ENCODE measurements at places on chromosomes 4 and X. TPM values are rescaled to one million over a fixed set of nuclear protein-coding genes. Genes with fewer than 3 reads are reported as not detected.

GRCh38 chr4:158826882-158827281, 58.1 kb downstream of the FNIP2 start:
- H3K4me3 ChIP-seq: no peak overlapping the region
- peaks cover 52% of the 10 kb centered on the region for H3K4me1 ChIP-seq
- no peak for DNase-seq

- no peaks in the 10 kb centered on the region for H3K36me3 ChIP-seq
- no peak overlapping the region for H3K4me3 ChIP-seq
- no peaks in the 10 kb centered on the region for H3K4me1 ChIP-seq
Measured at GRCh38 chr4:48742412-48742811, 37.7 kb downstream of the FRYL start.

DNA sequence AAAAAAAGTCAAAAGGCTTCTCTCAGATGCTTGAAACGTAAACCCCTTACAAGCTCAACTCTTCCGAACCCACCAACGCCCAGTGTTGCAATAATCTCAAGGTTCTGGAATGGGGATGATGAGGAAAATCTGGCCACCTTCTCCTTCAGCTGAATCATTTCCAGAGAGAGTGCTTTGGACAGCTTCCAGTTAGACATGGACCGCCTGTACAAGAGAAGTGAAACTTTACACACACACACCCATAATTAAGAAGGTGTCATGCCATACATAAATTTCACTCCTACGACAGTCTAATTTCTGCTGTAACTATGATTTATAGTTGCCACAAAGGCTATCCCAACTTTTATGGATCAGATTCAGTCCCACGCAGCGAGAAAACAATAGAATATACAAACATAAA, 72.3 kb downstream of the PRKG2 start:
- no peaks in the 10 kb centered on the region for H3K27me3 ChIP-seq
- H3K4me1 ChIP-seq: no peaks in the 10 kb centered on the region
- no peaks in the 10 kb centered on the region for H3K36me3 ChIP-seq
- H3K4me3 ChIP-seq: no peak overlapping the region
- DNase-seq: peak; percentile 62

DNA sequence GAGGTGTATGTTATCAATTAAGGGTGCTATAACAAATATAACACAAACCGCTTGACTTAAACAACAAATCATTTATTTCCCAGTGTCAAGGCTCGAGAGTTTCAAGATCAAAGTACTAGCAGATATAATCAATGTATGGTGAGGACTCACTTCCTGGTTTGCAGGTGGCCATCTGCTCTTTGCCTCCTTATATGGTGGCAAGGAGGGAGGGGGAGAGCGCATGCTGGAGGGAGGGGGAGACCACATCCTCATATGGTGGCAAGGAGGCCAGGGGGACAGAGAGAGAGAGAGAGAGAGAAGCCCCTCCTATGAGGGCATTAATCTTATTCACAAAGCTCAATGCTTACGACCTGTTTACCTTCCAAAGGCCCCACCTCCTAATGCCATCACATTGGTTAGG, 372.3 kb upstream of the SPOCK3 start:
- H3K4me3 ChIP-seq: no peak overlapping the region
- DNase-seq: no peak
- H3K27me3 ChIP-seq: no peaks in the 10 kb centered on the region
- H3K27ac ChIP-seq: no peak overlapping the region
- H3K4me1 ChIP-seq: no peaks in the 10 kb centered on the region

- H3K4me1 ChIP-seq: no peaks in the 10 kb centered on the region
- H3K27ac ChIP-seq: no peak overlapping the region
- DNase-seq: no peak
Measured at GRCh38 chr4:79331126-79331876, 5.4 kb upstream of the NAA11 start.

DNA sequence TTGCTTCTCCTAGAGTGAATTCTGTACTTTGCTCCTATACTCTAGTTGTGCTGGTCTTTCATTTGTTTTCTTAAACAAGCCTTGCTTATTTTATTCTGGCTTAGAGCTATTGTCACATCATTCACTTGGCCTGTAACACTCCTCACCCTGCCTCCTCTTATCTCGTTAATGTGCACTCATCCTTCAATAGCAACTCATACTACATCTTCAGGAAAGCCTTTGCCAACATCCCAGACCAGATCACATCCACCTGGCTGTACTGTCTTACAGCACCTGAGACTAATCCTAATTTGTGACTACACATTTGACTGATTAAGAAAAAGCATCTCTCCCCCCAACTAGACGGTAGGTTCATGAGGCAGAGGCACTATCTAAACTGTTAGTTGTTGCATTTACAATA, 80.8 kb downstream of the SLC7A11 start:
- H3K27ac ChIP-seq: no peak overlapping the region
- H3K36me3 ChIP-seq: no peaks in the 10 kb centered on the region
- no peaks in the 10 kb centered on the region for H3K27me3 ChIP-seq
- no peak overlapping the region for H3K4me3 ChIP-seq
- H3K4me1 ChIP-seq: no peaks in the 10 kb centered on the region

DNA sequence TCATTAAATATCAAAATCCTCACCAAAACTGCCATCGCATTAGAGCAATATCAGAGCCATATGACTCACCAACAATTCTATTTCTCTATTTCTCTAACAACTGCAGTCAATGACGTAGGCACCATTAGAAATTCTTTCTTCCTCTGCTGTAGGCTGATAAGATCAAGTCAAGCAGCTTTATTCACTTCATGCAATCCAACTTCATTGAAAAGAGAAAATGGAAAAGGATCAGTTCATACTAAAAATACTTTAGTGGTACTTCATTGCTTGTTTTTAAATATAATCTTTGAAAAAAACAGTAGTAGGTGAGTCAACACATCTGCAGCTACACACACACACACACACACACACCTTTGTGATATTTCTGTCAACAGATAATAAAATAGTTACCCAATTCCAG, 345.3 kb upstream of the TENM3 start:
- no peak overlapping the region for H3K4me3 ChIP-seq
- H3K27ac ChIP-seq: no peak overlapping the region
- H3K4me1 ChIP-seq: no peaks in the 10 kb centered on the region
- no peaks in the 10 kb centered on the region for H3K27me3 ChIP-seq

- peak; percentile 83 for DNase-seq
- peaks cover 24% of the 10 kb centered on the region for H3K36me3 ChIP-seq
- H3K4me1 ChIP-seq: no peaks in the 10 kb centered on the region
- H3K4me3 ChIP-seq: no peak overlapping the region
- H3K27ac ChIP-seq: peak overlapping the region; percentile 34
- no peaks in the 10 kb centered on the region for H3K27me3 ChIP-seq
Measured at GRCh38 chrX:130024127-130024526, 41.7 kb downstream of the BCORL1 start.

Gene TMEM35A
- total RNA-seq: not detected

Measured in Peyer's patch (tissue), 4 donors.